ENCODE measurements at places on chromosomes 11 and 22.
A peak's percentile ranks its signal among the peaks of the same experiment; 100 is the strongest.

DNA sequence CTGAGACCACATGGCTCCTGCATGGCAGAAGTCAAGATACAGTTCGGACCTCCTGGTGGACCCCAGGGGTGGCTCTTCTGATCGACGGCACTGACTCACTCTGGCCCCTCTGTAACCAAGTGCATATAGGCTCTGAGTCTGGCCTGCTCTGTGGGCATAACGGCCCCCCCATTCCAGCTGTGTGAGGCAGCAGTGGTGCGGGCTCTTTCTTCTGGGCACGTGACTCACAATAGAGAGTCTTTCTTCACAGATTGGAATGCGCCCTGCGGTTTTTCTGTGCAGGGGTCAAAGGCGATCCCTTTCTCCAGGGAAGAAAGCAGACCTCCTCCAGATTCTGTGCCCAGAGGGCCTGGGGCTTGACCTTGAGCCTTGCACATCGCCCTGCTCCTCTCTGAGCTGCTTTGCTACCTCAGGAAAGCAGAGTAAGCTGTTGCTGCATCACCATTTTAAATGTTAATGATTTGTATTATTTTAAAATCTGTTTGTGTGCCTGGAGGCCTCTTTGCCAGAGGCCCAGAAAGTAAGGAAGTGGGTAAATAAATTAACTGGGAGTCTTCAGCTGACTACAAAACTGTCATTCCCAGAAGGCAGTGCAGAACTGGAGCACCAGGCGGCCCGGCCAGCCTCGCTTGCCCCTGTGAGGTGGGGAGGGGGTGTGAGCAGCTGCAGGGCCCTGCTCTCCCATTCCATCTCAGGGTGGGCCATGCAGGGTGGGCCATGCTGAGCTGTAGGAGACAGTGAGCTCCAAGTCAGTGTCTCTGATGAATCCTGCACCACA, 199.0 kb downstream of the GRIK4 start:
- DNase-seq, result no peak

- no peak for DNase-seq
Observed at GRCh38 chr11:64384028-64384737, 25.2 kb downstream of the RPS6KA4 start.

- no peak for DNase-seq
Observed at GRCh38 chr11:125978778-125979407, 33.0 kb downstream of the VSIG10L2 start.

DNA sequence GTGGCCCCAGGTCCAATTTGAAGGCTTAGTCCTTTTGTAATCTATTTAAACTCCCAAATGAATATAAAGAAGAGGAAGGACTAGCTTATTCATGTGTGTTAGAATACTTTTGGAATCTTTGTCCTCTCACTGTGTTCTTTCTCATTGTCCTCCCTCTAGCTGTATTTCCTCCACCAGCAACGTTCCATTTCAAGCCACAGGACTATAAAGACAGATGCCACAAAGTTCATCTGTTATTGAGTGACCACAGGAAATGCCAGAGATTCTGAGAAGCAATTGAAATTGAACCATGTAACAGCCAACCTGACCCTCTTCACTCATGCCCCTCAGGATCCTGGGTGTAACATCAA, 336.6 kb upstream of the API5 start:
- no peak for DNase-seq

- DNase-seq, result no peak
Observed at GRCh38 chr11:16859651-16860050, 121.2 kb downstream of the C11orf58 start.

DNA sequence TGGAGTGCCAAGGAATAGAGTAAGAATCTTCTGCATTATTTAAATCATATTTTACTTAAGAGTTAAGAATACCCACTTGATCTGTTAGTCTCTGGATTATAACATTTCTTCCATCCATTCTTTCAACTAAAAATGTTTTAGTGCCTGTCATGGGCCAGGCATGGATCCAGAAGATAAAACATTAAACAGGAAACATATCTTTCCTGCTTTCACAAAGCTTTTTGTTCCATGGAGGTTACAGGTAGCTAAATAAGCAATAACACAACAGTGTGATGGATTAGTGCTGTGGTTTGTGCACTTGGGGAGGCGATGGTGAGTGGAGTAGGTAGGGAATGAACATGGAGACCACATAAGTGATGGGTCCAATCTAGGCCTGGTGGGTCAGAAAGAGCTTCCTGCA, 258.5 kb downstream of the DDX10 start:
- DNase-seq, result no peak

GRCh38 chr11:66281776-66282467, 3.9 kb downstream of the CNIH2 start:
- no peak for DNase-seq

DNA sequence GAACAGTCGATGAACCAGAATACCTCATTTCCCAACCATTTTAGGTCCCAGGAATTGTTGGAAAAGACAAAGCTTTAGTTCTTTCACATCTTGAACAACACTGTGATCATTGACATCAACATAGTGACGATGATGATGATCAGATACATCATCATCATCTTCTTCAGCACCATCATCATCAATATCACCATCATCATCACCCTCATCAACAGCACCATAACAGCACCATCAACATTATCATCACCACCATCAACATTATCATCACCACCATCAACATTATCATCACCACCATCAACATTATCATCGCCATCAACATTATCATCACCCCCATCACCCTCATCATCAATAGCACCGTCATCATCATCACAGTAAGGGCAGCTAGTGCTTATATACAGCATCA, 8.8 kb downstream of the SCUBE1 start:
- DNase-seq, result no peak

DNA sequence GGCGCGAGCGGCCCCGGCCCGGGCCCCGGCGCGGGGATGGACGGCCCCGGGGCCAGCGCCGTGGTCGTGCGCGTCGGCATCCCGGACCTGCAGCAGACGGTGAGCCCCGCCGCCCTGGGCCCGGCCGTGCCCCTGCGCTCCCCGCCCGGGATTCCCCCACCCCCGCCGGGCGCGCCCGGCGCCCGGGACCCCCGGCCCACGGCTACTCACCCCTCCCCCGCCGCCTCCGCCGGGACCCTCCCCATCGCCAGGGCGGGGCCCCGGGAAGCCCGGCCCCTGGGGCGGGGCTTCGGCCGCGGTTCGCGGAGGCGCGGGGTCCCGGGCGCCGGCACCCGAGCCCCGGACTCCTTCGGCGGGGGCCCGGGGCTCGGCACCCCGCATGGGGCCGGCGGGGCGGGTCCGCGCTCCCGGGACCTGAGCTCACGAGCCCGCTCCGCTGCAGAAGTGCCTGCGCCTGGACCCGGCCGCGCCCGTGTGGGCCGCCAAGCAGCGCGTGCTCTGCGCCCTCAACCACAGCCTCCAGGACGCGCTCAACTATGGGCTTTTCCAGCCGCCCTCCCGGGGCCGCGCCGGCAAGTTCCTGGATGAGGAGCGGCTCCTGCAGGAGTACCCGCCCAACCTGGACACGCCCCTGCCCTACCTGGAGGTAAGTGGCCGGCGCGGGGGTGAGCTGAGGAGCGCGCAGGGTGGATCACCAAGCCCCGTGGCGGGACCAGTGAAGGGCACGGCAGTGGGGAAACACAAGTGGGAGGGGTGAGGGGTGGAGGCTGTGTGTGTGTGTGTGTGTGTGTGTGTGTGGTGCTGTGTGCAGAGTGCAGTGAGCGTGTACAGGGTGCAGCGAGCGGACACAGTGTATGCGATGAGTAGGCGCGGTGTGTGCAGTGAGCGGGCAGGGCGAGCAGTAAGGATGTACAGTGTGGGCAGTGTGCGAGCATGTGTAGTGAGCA, 2.3 kb downstream of the SHANK3 start:
- DNase-seq, result no peak

GRCh38 chr11:37572491-37573171, 974.6 kb upstream of the RAG2 start:
- DNase-seq, result no peak

DNA sequence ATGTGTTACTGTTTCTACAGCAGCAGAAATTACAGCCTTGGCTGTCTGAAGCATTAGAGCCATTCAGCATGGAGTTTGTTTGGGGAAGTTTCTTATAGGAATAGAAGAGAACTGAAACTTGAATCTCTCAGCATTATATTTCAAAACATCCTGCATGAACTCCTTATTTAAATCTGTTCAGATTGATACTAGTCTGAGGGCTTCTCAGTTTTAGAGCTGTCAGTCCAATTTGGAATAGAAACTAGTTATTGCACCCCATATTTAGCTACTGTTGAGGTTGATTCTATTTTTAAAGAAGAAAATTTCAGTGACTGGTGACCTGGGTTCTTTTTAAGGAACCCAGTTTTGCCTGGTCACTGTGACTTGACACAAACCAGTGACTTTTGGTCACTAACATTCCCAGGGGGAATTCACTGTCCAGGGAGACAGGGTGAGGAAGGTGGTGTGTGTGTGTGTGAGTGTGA, 126.0 kb upstream of the TTC12 start:
- no peak for DNase-seq

- DNase-seq, result no peak
Observed at GRCh38 chr11:68753300-68753699, 2.0 kb upstream of the TESMIN start.

DNA sequence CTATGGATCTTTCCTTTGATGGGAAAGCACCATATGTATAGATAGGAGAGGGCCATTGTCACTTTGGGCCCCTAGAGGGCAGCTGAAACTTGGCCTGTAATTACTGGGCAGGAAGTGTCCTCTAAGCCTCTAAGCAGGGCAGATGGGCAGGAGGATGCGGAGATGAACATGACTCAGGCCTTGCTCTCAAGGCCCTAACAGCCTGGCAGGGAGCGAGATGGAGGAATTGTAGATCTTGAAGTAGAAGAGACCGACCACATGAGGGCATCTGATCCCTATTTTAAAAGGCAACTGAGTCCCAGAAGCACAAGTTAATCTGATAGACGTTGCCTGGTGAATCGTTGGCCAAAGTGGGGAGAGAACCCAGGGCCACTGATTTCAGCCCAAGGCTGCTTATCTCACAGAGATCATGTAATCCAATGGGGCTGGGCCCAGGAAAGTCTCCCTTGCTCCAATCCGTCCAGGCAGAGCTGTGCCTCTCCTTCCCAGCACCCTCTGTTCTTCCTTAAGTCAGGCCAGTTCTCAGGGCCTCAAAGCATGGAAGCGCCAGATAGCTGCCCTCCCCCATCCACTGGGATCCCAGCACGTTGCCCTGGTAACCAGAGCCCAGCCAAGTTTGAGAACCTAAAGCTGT, 2.5 kb upstream of the SEPTIN3 start:
- no peak for DNase-seq

DNA sequence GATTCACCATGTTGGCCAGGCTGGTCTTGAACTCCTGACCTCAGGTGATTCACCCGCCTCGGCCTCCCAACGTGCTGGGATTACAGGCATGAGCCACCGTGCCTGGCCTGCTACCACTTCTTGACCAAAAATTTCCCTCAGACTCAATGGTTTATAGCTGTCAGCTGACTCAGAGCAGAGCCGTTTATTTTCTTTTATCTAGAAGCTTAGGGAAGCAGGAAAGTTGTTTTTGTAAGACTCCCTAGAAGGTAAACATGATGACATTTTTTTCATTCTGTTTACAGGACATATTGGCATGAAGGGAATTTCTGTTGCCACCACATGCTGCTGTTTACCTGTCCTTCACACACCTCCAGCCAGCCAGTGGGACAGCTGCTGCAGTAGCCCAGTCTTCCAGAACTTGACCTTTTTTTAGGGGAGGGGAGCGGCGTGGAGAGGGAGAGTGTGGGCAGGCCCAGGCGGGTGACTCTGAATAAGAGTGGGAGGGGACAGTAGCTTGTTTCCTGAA, 56.1 kb upstream of the PTPRJ start:
- peak; percentile 19 for DNase-seq

DNA sequence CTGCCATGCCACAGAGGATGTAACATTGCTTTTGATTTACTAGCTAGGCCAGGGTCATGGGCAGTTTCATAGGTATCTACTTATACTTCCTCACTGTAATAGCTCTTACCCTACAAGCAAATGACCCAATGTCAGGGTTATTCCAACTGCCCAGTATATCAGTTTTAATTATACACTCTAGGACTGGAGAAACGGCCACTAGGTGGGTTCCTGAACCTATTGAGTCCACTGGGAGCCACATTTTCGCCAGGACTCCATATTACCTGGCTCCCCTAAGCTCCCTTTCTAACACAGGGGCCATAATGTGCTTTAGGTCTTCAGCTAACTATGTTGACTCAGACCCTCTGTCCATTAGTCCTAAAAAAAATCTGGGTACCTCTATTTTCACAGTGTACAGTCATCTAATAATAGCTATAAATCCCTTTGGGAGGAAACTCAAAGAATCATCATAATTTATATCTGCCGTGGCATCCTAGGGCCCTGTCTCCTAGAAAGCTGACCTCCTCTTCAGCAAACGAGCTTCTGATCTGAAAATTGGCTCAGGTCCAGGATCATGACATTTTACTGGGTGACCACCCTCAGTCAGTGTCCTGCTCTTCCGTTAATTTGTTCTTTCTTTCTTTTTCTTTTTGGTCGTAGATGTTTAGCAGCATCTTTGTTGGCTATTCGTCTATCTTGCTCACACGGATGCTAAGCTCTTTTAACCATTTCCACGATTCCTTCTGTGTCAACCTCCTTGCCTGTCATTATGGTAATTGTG, 244.3 kb downstream of the FAM76B start:
- DNase-seq, result no peak

DNA sequence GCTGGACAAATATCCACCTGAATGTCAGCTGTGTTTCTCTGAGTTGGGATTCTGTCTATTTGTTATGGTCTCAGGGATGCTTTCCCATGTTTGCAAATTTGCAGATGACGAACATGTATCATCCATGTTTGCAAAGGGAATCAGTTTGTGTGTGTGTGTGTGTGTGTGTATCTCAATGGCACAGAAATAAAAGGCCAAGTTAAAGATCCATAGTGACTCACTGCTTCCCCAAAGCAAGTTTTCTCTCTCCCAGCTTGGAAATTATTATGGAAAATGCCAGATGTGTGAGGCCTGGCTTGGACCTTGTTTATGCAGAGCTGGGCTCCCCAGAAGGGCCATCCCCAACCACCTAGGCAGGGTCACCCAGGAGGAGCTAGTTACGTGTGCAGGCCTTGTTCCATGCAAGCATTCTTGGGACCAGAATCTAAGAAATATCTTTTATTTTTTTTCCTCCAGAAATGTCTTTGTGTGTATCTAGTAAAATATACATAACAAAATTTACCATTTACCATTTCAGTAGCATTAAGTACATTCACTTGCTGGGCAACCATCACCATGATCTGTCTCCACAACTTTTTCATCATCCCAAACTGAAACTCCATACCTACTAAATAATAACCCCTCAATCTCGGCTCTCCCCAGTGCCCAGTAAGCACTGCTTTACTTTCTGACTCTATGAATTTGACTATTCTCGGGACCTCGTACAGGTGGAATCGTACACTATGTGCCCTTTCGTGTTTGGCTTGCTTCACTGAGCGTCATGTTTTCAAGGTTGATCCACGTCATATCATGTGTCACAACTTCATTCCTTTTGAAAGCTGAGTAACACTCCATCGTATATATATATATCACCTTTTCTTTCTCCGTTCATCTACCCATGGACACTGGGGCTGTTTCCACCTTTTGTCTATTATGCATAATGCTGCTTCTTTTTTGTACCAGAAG, 56.6 kb upstream of the WNT7B start:
- DNase-seq, result no peak

- no peak for DNase-seq
Observed at GRCh38 chr22:48354096-48354495, 1473.6 kb downstream of the BRD1 start.

DNA sequence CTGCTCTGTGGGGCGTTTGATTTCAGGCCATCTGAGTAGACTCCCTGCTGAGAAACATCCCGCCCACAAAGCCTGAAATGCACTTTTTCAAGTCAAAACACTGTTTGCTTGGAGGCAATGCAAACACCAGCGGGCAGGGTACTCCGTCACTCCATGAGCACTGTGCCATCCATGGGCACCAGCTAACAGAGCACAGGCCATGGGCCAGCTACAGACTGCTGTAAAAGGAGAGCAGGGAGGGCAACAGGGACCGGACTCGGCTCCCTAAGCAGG, 16.6 kb upstream of the EFCAB6 start:
- DNase-seq, result no peak

All from stimulated activated CD4-positive, alpha-beta T cell treated with anti-CD3 and anti-CD28 coated beads, TNF-alpha, amount 100 ng/mL, for 24 hours (primary cell).